ENCODE measurements at places on chromosomes 1 and 21.

GRCh38 chr1:212951947-212952640 is 1.8 kb downstream of the VASH2 start:
- DNase-seq = peak; percentile 3

GRCh38 chr21:35375115-35375514 is 326.0 kb upstream of the RUNX1 start:
- no peak for DNase-seq

DNA sequence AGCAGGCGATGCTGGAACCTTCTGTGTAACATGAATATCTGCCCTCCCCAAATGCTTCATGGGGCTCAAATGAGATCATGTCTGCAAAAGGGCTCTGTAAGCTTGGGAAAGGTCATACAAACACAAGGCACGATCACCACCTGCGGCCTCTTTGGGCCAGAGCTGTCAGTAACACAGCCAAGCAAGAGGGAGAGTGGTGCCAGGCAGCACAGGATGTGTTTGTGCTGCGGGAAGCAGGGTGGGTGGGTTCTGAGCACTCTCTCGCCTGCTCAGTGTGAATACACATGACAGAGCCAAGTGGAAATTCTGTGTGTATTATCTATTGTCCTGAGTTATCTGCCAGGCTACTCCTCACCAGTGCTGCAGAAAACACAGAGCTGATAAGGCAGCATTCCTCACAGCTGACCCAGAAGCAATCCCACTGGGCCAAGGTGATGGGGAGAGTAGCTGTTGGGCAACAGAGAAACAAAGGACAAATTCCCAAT is 101.2 kb downstream of the LAMC2 start:
- peak; percentile 96 for DNase-seq

- DNase-seq = no peak
These were observed 17.1 kb upstream of the RNF11 start for GRCh38 chr1:51219022-51219421.

DNA sequence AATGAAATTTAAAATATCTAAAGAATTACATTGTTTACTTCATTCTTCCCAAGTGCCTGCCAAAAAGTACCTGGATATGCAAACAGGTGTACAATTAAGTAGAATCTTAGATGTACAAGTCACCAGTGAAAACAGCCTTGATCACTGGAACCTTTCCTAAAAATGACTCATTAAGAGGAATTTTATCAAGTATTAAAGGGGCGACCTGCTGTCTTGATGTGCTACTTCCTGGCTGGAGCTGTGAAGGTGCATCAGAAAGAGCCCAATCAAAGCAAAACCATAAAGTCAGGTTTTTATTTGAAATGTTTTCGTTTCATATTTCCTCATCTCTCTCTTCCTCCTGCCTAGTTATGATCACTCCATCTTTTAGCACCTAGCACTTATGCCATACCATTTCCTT is 33.4 kb downstream of the IFI44 start:
- no peak for DNase-seq

GRCh38 chr1:161207173-161207572 is 5.0 kb downstream of the NDUFS2 start:
- no peak for DNase-seq
